Esophagus squamous epithelium (tissue), 5 donors: ENCODE measurements at places on chromosomes 1 and 21.

DNA sequence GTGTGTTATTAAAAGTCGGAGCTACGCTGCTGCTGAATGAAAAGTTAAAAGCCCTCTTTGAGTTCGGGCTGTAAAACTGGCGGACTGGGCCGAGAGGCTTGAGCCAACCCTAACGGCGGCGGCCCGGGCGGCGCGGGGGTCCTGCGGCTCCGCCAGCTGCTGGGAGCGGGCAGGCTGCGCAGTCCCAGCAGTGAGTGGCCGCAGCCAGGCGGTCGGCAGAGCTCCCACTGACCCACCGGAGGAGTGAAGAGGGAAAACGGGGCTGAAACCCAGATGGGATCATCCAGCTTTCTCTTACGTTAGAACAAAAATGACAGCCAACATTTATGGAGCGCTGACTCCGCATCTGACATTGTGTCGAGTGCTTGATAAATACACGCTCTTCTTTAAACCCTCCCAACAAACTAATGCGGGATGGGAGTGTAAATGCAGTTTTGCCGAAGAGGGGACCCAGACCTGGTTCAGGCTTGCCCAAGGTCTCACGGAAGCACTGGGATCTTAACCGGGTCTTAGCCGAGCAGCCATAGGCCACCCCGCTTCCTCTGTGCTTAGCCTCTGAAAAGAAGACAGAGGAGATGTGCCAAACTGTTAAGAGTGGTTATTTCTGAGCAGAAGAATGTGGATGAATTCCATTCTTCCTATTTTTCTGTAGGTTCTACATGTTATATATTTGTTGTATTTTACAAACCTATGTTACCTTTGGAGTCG lies 3.5 kb downstream of the GRHL3 start:
- no peak for DNase-seq

DNA sequence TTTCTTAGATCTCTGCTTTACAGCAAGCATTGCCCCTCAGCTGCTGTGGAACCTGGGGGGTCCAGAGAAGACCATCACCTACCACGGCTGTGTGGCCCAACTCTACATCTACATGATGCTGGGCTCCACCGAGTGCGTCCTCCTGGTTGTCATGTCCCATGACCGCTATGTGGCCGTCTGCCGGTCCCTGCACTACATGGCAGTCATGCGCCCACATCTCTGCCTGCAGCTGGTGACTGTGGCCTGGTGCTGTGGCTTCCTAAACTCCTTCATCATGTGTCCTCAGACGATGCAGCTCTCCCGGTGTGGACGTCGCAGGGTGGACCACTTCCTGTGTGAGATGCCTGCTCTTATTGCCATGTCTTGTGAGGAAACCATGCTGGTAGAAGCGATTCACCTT lies 33.4 kb upstream of the OR2B11 start:
- no peak for DNase-seq

DNA sequence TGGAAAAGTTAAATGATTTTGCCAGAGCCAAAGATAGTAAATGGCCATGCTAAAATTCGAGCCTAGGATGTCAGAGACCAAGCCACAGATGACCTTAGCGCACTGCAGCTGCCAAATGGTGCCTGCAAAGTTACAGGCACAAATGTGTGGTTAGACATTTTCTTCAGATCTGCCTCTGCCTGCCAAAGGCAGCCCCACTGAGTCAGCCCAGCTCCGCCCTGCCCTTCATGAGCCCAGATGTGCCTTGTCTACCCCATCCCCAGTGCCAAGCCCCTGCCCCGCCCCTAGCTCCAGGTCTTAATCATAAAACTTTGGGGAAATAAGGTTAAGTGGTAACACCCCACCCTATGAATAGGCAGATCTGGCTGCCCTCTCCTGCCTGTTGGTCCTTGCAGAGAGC lies 105.9 kb downstream of the DTL start:
- DNase-seq, result no peak

GRCh38 chr1:177687544-177687943 lies 282.3 kb downstream of the SEC16B start:
- no peak for DNase-seq

DNA sequence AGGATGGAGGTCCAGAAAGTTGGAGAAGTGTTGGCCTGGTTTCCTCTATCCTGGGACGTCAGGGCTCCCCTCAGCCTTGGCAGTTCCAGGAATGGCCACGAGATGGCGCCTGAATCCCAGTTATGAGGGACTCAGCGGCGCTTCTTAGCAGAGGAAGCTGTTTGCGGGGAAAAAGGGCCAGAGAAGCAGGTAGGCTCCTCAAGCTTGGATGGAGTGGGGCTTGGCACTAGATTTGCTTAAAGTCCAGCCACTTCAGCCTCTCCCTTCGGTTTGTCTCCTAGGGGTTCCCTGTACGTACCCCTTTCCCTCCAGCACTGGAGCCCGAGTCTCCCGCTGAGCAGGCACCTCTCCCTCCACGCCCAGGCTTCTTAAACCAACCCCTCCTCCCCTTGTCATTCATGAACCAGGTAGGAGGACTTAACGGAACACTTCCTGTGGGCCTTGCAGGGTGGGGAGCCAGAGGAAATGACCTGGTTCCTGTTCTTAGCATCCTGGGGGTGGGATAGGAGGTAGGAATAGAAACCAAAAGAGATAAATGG lies 32.0 kb upstream of the TENT5B start:
- no peak for DNase-seq

DNA sequence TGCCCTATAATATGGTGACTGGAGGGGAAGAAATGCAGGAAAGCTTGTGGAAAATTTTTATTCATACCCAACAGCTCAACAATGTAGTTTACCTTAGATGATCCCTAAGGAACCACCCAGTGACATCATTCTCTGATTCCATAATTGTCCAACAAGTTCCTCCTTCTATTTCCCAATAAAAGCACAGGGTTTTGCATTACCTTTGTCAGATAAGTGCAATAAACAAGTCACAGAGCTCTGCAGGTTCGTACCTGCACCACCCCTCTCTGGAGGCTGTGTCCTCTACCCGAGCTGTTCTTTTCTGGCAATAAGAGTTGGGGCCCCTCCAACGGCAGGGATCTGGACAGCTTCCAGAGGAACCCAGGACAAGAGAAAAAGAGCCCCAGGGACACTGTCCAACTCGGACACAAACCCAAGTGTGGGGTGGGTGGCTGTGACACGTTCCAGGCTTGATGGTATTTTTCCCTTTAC lies 38.8 kb downstream of the RCAN1 start:
- no peak for DNase-seq

- no peak for DNase-seq
Observed at GRCh38 chr1:67748630-67749029, 63.6 kb downstream of the GADD45A start.

DNA sequence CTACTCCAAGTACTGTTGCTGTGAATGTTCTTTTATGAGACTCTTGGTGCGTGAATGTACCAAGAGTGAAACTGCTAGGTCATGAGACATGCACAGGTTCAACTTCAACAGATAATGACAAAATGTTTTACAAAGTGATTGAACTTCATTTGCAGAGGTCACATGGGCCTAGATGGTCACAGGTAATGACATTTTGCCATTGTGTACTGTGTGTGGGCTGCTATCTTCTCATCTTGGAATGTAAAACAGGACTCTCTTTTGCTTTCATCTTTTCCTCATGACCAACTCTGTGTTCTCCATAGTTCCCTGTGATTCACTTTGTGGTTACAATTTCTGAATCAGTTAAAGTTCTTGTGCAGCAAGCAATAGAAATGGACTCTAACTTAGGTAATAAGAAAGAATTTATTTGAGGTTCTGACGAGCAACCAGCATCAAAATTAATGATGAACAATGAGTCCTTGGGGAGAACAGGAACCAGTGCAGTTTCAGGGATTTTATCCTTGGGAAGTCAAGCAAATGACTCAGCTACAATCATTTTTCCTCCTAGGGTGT lies 16.2 kb upstream of the TSNAX start:
- DNase-seq, result no peak

DNA sequence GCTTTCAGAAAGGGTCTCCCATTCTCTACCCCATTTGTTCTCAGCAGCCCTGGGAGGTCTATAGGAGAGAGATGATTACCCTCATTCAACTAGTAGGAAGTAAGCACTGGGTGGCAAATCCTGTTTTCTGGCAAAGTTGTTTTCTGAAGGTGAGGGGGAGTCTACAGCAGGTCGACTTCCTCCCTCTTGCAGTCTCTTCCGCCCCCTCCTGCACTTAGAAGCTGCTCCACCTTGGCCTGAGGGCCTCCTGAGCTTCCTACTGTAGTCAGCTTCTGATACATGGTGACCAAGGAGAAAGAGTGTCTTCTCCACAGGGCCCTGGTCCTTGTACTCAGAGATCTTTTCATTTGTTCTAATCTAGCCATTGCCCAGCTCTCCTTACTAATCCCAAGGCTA lies 93.1 kb downstream of the RGL1 start:
- no peak for DNase-seq

- no peak for DNase-seq
Observed at GRCh38 chr1:89763649-89763986, 57.2 kb upstream of the LRRC8D start.

DNA sequence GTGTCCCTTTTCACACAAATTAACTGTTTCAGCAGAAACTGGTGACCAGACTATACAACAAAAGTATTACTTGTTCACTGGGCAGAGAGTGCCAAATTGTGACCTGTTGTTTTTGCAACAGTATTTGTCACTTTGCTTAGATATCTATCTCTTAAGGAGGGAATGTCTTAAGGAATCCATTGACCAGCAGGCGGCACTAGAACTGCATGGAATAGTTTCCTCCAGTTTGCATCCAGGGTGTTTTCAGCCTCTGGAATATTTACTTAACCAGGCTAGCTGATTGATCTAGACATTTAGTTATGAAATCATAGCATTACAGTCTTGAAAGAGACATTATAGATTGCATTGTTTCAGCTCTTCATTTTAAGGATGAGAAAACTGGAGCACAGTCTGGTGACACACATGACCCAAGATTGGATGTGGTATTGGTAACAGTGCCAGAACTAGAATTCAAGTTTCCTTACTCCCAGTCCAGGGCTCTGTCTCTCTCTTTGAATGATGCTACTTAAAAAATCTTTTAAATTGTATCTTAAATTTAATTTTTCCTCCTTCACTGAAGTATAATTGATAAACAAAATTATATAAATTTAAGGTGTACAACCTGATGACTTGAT lies 16.9 kb downstream of the RPTN start:
- no peak for DNase-seq

GRCh38 chr1:150902346-150902745 lies 15.4 kb downstream of the CTXND2 start:
- no peak for DNase-seq

- no peak for DNase-seq
Observed at GRCh38 chr1:84856726-84857270, 36.2 kb downstream of the LPAR3 start.

- DNase-seq, result no peak
Observed at GRCh38 chr1:2971101-2971501, 50.2 kb upstream of the ACTRT2 start.

DNA sequence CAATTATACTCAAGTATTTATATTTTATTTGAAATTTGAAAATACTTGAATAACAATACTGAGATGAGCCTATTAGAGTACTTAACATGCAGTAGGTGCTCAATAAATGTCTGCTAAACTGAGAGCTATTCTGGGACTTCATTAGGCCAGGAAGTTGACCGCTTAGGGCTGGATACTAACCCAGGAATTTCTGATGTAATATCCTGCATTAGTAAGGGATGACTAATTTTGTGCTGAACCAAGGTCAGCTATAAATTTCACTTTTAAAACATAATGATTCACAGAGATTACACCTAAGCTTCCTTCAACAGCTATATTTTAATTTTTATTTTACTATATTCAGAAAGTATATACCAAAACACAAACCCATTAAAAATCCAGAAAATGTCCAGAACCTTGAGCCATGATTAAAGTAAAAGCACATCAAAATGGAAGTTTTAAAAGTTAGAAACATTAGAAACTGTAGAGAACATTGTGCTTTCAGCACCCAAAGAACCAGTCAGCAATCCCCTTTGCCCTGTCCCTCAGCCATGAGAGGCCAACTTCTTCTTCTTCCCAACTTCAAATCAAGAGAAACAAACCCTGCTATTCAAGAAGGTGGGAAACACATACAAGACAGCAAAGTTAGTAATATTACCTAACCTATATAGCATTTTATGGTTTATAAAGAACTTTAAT lies 35.4 kb downstream of the WNT2B start:
- no peak for DNase-seq

- DNase-seq, result no peak
Observed at GRCh38 chr1:151782741-151783140, 7.6 kb downstream of the TDRKH start.

- DNase-seq, result no peak
Observed at GRCh38 chr1:221939607-221940006, 197.7 kb upstream of the DUSP10 start.

- no peak for DNase-seq
Observed at GRCh38 chr1:56547977-56548376, 31.4 kb downstream of the PLPP3 start.

GRCh38 chr1:14648896-14649855 lies 50.7 kb downstream of the KAZN start:
- DNase-seq, result no peak

DNA sequence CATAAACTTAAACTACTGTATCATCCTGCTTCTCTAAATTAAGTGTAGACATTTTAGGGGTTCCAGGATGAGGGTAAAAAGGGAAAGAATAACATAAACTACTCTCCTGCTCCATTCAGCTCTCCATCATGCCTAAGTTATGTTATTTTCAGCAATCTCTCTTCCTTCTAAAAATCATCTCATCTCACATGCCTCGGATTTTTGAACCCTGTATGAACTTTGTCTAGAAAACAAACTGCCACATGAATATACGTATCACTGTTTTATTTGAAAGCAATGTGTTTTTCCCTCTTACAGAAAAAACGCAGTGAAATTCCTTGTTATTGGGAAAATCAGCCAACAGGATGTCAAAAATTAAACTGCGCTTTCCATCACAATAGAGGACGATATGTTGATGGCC lies 32.6 kb downstream of the ZBED6 start:
- no peak for DNase-seq

- no peak for DNase-seq
Observed at GRCh38 chr1:172746091-172746949, 87.4 kb downstream of the FASLG start.

DNA sequence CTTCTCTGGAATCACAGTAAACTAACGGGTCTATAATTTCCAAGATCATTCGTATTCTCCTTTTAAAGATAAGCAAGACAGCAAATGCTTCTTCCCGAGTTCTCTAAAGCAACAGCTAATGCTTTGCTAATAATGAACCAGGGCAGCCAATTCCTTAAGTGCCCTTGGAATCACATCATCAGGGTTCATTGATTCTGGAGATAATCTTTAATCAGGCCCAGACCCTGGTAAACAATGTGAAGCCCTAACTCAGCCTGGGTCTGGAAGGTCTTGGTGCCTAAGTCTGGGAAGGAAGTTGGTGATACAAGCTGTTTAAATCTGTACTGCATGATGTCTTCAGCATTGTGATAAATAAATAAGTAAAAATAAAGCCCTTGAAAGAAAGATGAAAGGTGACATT lies 18.4 kb downstream of the ERI3 start:
- DNase-seq, result no peak

GRCh38 chr1:159208175-159208825 lies 3.6 kb downstream of the ACKR1 start:
- DNase-seq, result no peak

- no peak for DNase-seq
Observed at GRCh38 chr1:45615885-45616284, 8.0 kb downstream of the CCDC17 start.
